ENCODE measurements at places on chromosomes 1 and 21. TPM values are rescaled to one million over a fixed set of nuclear protein-coding genes. Genes with fewer than 3 reads are reported as not detected.
A peak's percentile ranks its signal among the peaks of the same experiment; 100 is the strongest.

- no peaks in the 10 kb centered on the region for H3K36me3 ChIP-seq
- H3K27me3 ChIP-seq = peaks cover 17% of the 10 kb centered on the region
- no peak overlapping the region for H3K4me3 ChIP-seq
- no peak for DNase-seq
- H3K4me1 ChIP-seq = no peaks in the 10 kb centered on the region
These were observed 111.5 kb downstream of the GRIK3 start for GRCh38 chr1:36922593-36923426.

GRCh38 chr21:15199414-15200383 lies 134.9 kb upstream of the NRIP1 start:
- no peaks in the 10 kb centered on the region for H3K36me3 ChIP-seq
- H3K4me1 ChIP-seq = peaks cover 7% of the 10 kb centered on the region
- no peak overlapping the region for H3K27ac ChIP-seq

DNA sequence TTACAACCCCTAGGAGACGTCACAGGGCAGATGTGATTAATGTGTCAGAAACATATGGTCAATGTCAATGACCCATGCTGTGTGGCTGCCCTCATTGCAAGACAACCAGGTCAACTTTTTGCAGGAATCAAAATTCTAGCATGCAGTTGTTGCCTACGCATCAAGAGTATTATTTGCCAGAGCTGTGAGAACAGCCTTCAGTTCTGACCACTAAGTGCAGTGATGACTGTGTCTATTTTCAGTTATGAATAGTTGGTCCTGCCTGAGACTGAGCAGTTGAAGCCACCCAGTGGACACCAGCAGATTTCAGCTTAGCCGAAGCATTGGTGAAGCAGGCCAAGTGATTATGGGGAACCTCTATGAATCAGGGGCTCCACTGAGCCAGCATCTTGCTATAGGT lies 47.3 kb downstream of the LYPLAL1 start:
- no peaks in the 10 kb centered on the region for H3K27me3 ChIP-seq
- H3K36me3 ChIP-seq = no peaks in the 10 kb centered on the region
- peak; percentile 17 for DNase-seq

DNA sequence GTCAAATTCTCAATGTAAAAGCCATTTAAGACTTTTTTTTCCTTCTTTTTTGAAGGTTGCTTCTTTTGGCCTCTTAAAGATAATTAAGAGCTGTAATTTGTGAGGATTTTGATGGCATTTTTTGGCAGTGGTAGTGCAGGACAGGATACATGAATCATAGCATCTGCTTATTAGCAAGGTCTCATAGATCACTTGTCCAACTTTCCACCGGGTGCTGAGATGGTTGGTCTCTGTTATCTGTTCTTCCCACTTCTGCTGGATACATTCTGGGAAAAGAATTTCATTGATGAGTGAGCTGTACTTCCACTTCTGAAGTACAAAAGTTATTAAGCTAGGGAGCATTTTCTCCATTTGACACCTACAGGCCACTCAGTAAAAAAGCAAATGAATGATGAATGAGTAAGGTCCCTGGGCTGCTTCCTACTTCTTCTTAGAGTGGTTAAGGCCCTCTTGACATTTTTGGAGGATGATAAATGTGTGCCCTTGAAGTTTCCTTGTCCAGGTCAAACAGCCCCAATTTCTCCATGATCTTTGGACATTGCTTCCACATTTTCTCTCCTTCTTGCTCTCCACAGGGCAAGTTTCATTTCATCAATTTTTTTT lies 100.6 kb downstream of the ROR1 start:
- H3K4me1 ChIP-seq = no peaks in the 10 kb centered on the region
- no peak overlapping the region for H3K4me3 ChIP-seq
- DNase-seq = no peak
- H3K27me3 ChIP-seq = no peaks in the 10 kb centered on the region
- no peaks in the 10 kb centered on the region for H3K36me3 ChIP-seq

GRCh38 chr1:11229203-11229602 lies 33.1 kb downstream of the MTOR start:
- H3K27ac ChIP-seq = no peak overlapping the region
- no peak overlapping the region for H3K4me3 ChIP-seq
- no peaks in the 10 kb centered on the region for H3K4me1 ChIP-seq
- no peaks in the 10 kb centered on the region for H3K27me3 ChIP-seq
- DNase-seq = no peak

DNA sequence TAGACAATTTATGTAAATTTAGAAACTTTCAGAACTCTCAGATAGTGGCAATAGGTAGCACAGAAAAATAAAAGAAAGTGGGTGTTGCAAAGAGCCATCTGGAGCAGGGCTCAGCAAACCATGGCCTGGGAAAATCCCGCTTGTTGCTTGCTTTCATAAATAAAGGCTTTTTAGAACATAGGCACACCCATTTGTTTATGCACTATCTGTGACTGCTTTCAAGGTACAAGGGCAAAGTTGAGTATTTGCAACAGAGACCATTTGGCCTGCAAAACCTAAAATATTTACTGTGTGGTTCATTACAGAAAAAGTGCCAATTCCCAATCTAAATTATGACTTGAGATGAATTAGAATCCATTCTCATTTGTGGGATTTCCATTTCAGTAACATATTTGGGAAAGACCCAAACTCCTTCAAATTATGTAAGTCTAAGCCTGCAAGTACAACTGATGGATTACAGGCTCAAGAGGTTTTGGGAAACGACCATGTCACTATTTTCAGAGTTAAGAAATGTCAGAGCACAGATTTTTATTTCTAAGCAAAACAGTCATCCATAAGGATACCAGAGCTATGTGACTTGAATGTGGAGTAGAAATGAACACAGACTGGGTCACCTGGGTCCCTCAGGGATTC lies 43.5 kb upstream of the DPT start:
- H3K4me3 ChIP-seq = no peak overlapping the region
- no peak for DNase-seq
- peaks cover 5% of the 10 kb centered on the region for H3K4me1 ChIP-seq

Gene MRPS15
- total RNA-seq = 110 TPM
